Right renal cortex interstitium (tissue), 3 donors: ENCODE measurements at places on chromosomes 5 and 9.

GRCh38 chr5:93600409-93601070 is 17.5 kb downstream of the NR2F1 start:
- DNase-seq = no peak

- DNase-seq = no peak
These were observed 40.5 kb downstream of the FYB1 start for GRCh38 chr5:39178861-39179260.

DNA sequence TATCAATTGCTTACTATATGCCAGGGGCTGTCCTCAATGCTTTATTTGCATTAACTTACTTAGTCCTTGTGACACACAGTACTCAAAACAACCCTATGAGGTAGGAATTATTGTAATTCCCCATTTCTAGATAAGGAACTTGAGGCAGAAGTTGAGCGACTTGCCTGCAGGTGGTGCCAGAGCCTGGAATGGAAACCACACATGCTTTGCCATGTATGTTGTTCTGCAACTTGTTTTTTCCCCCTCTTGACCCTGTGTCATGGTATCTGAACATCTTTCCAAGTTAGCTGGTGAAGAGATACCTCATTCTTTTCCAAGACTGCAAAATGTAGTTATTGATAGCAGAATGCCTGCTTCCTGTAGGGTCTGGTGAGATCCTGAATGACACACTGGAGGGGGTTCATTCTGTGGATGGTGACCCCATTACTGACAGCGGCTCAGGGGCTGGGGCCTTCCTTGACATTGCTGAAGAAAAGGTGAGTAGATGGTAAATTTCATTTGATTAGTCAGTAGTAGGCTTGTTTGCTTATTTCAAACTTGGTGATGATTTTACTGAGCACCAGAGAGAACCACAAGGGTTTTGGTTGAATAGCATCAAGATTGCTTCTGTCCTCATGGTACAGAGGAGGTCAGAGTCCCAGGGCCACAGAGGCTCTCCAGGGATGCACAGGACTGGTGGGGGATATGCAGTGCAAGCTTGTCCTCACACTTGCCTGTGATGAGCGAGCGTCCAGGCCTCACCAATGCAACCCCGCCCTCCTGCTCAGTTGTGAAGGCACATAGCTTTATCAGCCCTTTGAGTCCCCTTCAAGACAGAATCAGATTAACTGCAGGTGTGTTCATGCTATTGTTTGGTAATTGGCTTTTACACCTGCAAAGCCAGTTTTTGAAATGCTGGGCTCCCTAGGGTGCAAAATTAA is 57.0 kb downstream of the COL15A1 start:
- DNase-seq = no peak

DNA sequence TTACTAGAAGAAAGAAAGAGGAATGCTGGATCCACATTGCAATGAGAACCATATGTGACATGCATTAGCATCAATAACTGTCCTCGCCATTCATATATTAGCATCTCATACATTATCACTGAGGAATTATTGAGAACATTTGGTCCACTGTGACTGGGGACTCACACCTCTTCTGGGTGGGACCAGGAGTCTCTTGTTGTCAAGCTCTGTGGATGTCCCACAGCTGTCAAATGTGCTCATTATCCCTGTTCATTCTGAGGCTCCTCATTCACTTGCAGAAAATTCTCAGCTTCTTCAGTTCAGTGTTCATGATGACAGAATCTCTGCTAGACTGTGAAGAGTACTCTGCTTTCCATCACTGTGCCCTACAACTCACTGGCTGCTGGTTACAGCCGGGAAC is 109.4 kb downstream of the PJA2 start:
- DNase-seq = no peak

- DNase-seq = no peak
These were observed 15.2 kb downstream of the LURAP1L start for GRCh38 chr9:12790001-12790400.

GRCh38 chr9:133121198-133121914 is at the start of gene RALGDS:
RALGDS (minus strand) TSS chr9:133121240; CDS start chr9:133121154, 86 bp downstream.
- DNase-seq = no peak
